ENCODE measurements at places on chromosomes 7 and 10.

GRCh38 chr7:152527610-152528032, 91.8 kb upstream of the KMT2C start:
- DNase-seq, result no peak

- no peak for DNase-seq
Observed at GRCh38 chr10:131162211-131162610, 149.3 kb downstream of the TCERG1L start.

GRCh38 chr7:141094336-141095070, 20.6 kb downstream of the TMEM178B start:
- DNase-seq, result no peak

- no peak for DNase-seq
Observed at GRCh38 chr10:114940735-114941134, 2.7 kb downstream of the TRUB1 start.

- DNase-seq, result no peak
Observed at GRCh38 chr7:30726296-30727006, 25.5 kb upstream of the INMT start.

GRCh38 chr10:116287906-116288501, 15.0 kb upstream of the GFRA1 start:
- DNase-seq, result no peak

GRCh38 chr7:32887395-32887794, 4.2 kb downstream of the KBTBD2 start:
- no peak for DNase-seq
